NCI-H1930 (cell line): ENCODE measurements at places on chromosomes 6 and 20.

GRCh38 chr20:43789593-43789992 lies 62.8 kb upstream of the GTSF1L start:
- no peak for DNase-seq

GRCh38 chr6:148520109-148520841 lies 177.6 kb downstream of the SASH1 start:
- DNase-seq = no peak

GRCh38 chr20:59153355-59153681 lies 10.3 kb upstream of the ZNF831 start:
- no peak for DNase-seq

DNA sequence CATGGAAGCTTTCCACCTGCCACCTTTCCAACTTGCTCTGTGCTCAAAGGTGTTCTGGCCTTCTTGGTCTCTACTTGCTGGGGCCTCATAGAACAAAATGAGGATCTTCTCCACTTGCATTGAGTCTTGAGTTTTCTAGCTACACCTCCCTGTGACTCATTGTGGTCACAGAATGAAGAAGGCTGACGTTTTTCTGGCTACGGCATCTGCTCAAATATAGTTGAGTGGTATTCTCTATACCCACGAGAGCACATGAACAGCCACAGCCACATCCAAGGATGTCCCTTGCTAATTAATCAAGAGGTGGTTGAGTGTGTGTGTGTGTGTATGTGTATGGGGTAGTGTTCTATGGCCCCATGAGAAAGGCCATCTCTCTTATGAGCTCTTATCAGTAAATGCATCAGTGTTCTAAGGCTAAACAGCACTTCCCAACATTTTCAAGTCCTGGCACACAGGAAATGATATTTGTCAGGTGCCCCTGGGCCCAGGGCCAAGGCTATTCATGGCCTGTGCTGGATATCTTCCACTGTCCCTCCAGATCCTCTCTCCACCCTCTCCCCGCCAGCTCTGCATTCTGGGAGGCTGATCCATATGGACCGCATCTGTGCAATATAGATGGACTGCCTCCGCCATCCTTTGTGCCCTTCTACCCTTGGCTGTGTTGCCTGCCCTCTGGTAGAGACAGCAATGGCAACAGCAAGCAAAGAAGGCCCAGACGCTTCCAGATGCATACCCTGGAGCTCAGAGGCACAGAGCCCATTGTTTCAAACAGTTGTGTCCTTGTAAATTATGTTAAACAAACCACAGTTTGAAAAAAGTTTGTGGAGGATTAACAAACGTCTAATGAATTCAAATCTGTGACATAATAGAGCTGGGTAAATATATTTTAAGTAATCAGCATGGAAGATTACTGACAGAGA lies 150.2 kb downstream of the LRFN2 start:
- DNase-seq = no peak
